ENCODE measurements at places on chromosomes 3 and 15.

DNA sequence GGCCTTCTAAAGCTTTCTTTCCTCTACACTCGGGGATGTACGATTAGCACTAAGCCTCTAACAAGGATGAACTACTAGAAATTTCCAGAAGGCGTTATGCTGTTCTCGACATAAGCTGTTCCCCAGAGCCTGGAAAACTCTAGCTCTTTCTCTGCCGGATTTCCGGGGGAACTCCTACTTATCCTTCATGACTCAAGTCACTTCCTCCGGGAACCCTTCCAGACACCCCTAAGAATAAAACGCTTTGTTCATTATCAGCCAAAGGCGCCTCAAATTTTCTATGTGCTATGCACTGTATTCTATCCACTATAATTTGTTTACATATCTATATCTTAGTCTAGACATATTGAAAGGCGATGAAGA lies 455 bp upstream of the SNAP23 start:
- peak; percentile 25 for DNase-seq

DNA sequence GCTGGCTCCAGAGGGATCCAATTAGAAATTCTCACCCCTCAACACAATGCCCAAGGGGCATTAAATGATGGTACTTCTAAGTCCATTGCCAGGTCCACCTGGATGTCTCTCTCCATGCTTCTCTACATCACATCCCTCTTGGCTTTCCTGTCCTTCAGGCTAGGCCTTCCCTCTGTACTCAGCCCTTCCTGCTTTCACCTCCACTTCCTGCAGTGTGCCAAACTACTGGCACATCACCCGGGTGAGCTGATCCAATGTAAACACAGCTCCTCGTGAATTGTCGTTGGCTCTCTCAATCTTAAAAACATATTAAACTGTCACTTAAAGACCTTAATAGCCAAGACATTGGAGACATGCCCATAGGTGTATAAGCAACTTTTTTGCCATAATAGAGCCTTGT lies 4.0 kb downstream of the LMCD1 start:
- no peak for DNase-seq

DNA sequence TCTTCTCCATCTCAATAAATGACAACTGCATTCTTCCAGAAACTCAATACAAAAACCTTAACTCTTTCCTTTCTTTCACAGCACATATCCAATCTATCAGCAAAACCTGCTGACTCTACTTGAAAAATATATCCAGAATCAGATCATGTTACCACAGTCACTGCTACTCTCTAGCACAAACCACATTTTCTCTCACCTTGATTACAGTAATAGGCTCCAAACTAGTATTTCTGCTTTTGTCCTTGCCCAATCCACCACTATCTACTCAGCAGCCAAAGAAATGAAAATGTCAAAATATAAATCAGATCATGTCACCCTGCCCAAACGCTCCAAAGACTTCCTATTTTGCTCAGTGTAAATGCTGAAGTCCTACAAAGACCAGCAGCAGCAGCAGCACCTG lies 15.2 kb downstream of the TMCC1 start:
- DNase-seq: no peak

DNA sequence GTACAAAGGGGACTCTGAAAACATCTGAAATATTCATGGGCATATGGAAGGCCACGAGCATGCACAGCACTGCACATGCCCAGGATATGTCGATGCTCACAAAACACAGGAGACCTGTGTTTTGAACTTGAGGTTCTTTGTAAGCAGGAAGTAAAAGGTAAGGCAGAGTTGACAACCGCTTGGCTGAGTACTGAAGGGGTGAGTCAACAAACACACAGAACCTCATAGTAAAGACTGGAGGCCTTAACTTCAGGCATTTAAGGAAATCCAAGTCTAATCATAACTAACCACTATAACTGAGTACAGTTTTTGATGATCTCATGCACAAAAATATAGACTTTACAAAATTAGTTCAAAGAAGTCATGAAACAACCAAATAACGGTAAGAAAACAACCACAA lies 80.6 kb downstream of the MYO9A start:
- DNase-seq: no peak

GRCh38 chr3:48698891-48699290 lies 13.2 kb upstream of the NCKIPSD start:
- no peak for DNase-seq

- DNase-seq: no peak
Measured at GRCh38 chr3:175969456-175969855, 1110.3 kb downstream of the NAALADL2 start.

DNA sequence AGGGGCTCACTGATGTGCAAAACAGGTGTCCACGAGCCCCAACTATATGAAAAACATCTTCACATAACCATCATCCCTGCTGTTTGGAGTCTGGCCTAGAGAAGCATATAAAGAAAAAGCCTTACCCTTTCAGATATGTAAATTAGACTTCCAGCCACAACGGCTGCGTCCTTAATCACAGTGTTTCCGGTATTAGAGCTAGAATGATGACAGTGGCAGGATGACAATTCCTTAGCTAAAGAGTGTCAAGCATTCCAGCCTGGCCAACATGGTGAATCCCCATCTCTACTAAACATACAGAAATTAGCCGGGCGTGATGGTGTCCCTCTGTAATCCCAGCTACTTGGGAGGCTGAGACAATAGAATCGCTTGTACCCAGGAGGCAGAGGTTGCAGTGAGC lies 19.5 kb upstream of the SAMD7 start:
- no peak for DNase-seq

DNA sequence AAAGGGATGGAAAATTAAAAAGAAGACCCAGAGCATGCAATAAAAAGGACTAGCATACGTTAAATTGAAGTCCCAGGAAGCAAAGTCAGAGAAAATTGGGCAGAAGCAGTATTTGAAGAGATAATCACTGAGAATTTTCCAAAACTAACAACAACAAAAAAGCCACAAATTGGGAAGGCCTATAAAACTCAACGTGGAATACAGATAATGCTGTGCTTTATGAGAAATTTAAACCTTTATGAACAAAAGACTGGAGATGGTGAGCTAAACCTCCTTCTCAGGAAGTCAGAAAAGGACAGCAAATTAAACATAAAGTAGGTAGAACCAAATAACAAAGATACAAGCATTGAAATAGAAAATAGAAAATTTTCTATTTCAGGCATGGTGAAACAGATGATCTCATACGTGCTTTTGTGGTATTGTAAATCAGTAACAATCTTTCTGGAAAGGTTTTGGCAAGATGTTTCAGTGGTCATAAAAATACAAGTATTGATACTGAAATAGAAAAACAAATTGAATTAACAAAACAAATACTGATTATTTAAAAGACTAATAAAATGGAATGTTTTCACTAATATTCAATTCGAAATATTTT lies 55.6 kb downstream of the LYSMD4 start:
- DNase-seq: no peak

GRCh38 chr3:38157595-38157994 lies 7.7 kb upstream of the OXSR1 start:
- peak; percentile 60 for DNase-seq

DNA sequence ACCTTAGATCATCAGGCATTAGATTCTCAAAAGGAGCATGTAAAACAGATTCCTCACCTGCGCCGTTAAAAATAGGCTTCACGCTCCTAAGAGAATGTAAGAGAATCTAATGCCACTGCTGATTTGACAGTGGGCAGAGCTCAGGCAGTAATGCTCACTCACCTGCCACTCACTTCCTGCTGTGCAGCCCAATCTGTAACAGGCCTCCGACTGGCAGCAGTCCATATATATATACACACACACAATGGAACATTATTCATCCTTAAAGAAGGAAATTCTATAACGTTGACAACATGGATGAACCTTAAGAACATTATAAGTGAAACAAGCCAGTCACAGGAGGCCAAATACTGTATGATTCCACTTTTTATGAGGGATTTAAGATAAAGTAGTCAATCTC lies 24.5 kb downstream of the ZNF148 start:
- DNase-seq: no peak

- DNase-seq: no peak
Measured at GRCh38 chr3:15401936-15402335, 25.4 kb downstream of the METTL6 start.

GRCh38 chr3:46670000-46670890 lies 23.2 kb downstream of the ALS2CL start:
- DNase-seq: no peak

- DNase-seq: no peak
Measured at GRCh38 chr15:65368302-65369211, 9.2 kb downstream of the IGDCC3 start.

DNA sequence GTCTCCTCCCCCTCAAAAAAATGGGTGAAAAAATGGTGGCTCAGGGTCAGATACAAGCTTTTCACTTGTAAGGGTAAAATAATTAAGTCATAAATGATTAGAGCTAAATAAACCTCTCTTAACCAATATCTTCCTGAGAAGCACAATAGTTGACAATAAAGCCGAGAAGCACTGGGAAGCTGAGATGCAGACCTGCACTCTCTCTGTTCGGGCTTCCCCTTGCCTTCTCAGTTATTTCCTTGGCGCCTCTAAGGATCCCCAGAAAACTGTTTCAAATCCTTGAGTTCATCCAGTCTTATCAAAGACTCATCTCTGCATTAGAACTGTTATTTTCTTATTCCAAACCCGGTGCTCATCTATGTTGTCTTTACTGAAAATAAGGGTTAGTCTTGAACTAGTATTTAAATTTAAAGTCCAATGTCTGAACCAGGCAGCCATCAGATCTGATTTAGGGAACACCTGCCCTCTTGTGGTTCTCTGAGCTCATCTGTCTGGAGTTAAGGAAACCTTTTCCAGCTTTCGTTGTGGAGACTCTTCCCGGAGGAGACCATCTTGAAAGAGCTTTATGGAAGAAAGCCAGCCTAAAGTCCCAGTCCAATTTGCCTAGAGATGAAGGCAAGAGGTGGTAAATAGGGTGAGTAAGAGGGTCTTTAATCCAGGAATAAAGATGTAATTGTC lies 256.4 kb upstream of the MCTP2 start:
- DNase-seq: peak; percentile 70

DNA sequence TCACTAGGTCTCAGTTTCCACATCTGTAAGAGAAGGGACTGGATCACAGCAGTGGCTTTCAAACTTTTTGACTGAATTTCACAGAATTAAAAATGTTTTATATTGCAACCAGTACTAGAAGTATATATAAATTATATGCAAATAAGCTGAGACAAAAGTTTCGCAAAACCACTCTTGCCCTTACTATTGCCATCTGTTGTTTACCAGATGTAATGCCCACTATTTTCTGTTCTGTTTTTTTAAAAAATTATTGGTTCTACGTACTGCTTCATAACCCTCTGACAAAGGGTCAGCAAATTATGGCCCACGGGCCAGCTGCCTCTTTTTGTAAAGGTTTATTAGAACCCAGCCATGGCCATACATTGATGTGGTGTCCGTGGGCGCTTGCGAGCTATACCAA lies 44.8 kb downstream of the PDIA5 start:
- no peak for DNase-seq

DNA sequence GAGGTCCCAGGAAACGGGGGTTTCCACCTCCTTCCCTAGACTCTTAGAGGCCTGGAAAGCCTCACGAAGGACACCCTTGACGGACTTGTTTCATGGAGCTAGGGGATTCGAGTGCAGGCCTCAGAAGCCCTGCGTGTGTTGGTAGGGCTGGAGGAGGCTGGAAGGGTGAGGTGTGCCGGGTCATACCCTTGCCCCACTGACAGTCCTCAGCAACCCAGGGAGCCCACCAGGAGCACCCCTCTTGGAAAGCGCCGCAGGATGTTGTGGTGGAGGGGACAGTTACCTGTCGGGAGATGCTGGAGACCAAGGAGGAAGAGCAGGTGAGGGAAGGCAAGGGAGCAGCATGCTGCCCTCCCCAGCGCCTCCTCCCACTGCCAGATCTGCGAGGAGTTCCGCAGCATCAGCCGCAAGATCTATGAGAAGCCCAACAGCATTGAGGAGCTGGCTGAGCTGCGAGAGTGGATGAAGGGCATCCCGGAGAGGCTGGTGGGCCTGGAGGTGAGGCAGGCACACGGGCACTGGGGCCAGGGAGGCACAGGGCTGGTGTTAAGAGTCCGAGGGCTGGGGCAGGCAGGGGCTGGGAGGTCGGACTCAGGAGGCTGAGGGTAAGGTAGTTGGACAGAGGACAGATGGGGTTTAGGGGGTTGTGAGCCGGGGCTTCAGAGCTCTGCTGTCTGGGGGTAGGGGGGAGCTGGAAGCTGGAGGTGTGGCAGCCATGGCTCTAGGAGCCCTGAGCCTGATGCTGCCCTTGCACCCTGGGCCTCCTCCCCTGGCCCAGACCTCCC lies 33.7 kb downstream of the DNAH1 start:
- DNase-seq: no peak

DNA sequence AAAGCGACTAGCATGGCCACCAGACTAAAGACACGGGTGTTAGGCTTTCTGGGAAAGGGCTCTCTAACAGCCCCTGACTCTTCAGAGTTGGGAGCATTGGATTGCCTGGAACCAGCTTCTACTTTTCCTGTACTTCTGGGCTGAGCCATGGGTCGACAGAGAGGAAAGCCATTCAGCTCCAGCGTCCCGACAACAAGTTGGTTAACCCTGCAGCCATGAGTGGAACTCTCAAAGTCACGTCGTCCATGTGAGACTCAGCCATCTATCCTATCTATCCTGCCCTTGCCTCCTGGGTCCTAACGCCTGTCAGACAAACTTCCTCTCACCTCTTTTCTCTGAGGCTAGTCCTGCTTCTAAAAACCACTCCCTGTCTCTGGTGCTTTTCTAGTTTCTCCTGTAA lies 32.6 kb upstream of the TBC1D5 start:
- DNase-seq: no peak

GRCh38 chr3:190192739-190193138 lies 72.0 kb upstream of the P3H2 start:
- DNase-seq: no peak

DNA sequence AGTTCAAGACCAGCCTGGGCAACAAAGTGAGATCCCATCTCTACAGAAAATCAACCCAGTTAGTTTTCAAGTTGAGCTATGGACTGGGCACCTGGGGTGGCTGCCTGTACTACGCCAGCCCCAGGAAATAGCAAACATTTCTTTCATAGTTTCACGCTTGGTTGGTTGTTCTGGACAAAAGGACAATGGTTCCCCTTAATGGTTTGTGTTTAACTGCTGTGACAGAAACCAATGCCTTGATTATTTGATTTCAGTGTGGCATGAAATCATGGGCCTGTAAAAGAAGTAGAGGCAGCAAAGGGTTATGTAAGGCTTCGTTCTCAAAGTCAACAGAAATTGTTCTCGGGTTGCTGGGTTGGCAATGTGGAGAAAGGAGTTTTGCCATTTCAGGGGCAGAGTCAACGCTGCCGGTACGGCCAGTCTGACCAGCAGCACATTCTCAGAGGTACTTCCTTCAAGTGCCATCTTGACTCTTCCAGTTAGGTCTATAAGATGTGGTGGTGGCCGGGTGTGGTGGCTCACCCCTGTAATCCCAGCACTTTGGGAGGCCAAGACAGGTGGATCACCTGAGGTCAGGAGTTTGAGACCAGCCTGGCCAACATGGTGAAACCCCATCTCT lies 12.7 kb downstream of the LCMT2 start:
- no peak for DNase-seq
